T-helper 17 cell (primary cell): ENCODE measurements at places on chromosomes 7 and 10.

GRCh38 chr7:68994841-68995240 is 603.4 kb upstream of the AUTS2 start:
- DNase-seq = no peak

- DNase-seq = no peak
Observed at GRCh38 chr10:121796342-121796741, 131.5 kb downstream of the ATE1 start.

- no peak for DNase-seq
Observed at GRCh38 chr7:113424185-113424817, 305.9 kb upstream of the SMIM30 start.

- DNase-seq = no peak
Observed at GRCh38 chr10:18008986-18009385, 57.3 kb downstream of the SLC39A12 start.

DNA sequence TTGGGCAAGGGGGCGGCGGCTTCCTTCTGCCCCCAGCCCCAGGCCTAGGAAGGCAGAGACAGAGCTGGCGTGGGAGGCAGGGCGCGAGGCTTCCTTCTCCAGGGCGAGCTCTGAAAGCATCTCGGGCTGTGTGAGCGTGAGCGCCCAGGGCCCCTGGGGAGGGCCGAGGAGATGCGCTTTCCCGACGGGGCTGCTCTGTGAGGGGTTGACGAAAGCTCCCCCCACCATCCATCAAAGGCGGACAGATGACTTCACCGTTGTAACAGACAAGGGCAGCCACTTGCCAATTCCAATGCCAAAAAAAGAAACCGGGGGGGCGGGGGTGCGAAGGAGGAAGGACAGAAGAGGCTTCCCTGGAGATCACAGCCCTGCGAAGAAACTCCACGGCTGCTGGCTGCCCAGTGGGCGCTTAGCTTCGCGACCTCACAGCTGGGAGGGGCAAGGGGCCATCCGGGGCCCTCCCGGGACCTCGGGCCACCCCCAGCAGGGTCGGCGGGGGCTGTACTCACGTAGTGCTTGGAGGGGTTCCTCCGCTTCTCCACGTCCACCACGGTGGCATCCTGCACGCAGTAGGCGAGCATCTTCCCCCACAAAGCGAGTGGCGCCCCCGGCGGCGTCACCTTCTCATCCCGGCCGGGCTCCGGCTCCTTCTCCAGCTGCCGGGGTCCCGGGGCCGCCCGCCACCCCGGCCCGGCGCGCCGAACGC is 537 bp downstream of the SH3PXD2A start:
- no peak for DNase-seq

- no peak for DNase-seq
Observed at GRCh38 chr10:103672345-103672744, 178.8 kb downstream of the NEURL1 start.

GRCh38 chr10:114179747-114180146 is 594 bp downstream of the TDRD1 start:
- DNase-seq = no peak

GRCh38 chr7:20435305-20435704 is 104.6 kb downstream of the ITGB8 start:
- no peak for DNase-seq

- no peak for DNase-seq
Observed at GRCh38 chr10:129764901-129765663, 199.0 kb downstream of the EBF3 start.

- DNase-seq = no peak
Observed at GRCh38 chr7:45081670-45081974, 7.1 kb downstream of the NACAD start.

GRCh38 chr10:11581213-11581612 is 30.2 kb downstream of the USP6NL start:
- no peak for DNase-seq
